HCT116 (cell line): ENCODE measurements at places on chromosomes 11 and 22. TPM values are rescaled to one million over a fixed set of nuclear protein-coding genes. Genes with fewer than 3 reads are reported as not detected.

DNA sequence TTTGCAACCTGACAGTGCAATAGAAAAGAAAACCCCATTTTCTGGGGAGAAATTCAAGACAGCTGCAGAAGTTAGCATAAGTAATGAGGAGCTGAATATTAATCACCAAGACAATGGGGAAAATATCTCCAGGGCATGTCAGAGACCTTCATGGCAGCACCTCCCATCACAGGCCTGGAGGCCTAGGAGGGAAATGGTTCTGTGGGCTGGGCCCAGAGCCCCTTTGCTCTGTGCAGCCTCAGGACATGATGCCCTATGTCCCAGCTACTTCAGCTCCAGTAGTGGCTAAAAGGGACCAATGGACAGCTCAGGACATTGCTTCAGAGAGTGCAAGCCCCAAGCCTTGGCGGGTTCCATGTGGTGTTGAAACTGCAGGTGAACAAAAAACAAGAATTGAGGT is 14.6 kb upstream of the DKK3 start:
- no peak for DNase-seq

DNA sequence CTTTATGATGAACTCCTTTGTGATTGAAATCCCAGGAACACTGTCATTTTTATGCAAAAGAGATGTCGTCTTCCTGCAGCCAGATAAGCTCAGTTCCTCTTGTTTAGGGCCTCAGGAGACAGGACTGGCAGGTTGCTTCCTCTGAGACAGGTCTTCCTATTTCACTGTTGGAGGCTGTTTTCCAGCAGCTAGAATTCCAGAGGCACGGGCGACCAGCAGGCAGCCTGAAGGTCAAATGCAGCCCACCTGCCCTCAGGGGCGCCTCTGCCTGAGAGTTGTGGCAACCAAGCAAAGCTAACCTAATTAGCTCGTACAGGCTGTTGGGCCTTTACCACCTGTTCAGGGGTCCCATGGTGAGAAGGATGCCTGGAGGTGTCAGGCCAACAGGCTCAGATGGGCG is 22.3 kb downstream of the SLC6A5 start:
- no peak for DNase-seq

DNA sequence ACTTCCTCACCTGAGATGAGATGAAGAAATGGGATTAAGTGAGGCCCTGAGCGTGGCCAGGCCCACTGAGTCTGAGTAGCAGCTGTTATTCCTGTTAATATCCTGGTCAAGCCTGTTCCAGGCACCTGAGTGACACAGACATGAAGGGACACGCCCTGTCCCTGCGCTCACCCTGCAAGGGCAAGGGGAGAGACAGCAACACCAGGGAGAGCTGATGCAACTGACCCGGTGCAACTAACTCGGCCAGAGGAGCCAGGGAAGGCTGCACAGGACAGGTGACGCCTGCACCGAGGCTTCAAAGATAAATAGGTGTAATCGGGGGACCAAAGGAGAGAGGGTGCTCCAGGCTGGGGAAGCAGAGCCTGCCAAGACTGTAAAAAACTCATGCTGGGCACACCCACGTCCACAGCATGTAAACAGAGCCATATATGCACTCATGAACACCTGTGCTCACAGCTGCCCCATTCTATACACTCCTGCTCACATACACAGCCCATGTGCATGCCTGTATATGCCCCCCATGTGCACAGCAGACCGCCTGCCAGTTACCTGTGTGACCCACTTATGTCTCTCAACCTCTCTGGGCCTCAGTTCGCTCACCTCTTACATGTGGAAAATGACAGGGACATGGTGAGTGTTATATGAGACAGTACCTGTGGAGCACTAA is 22.8 kb upstream of the GCAT start:
- DNase-seq = peak; percentile 74

The BEST1 gene
- total RNA-seq = 2.3 TPM
